CD4-positive, CD25-positive, alpha-beta regulatory T cell (primary cell): ENCODE measurements at places on chromosomes 6 and 20. TPM values are rescaled to one million over a fixed set of nuclear protein-coding genes. Genes with fewer than 3 reads are reported as not detected.

The ELMO2 gene
- 44.8 TPM for polyA plus RNA-seq

The ISM1 gene
- polyA plus RNA-seq = 0.76 TPM

The TSPO2 gene
- polyA plus RNA-seq = not detected

The SEL1L2 gene
- polyA plus RNA-seq = not detected

The TFAP2A gene
- polyA plus RNA-seq = not detected

The GPR63 gene
- polyA plus RNA-seq = not detected

The MEP1A gene
- polyA plus RNA-seq = not detected

The ADGRF4 gene
- polyA plus RNA-seq = not detected

The BNIP5 gene
- not detected for polyA plus RNA-seq

The FAXC gene
- not detected for polyA plus RNA-seq

The IL17A gene
- polyA plus RNA-seq = not detected

The NHLRC1 gene
- 1.9 TPM for polyA plus RNA-seq

The CTSZ gene
- polyA plus RNA-seq = 3.2 TPM

The HTR1B gene
- polyA plus RNA-seq = not detected

The CGA gene
- not detected for polyA plus RNA-seq

The MAP7 gene
- polyA plus RNA-seq = 0.06 TPM

The NRSN2 gene
- polyA plus RNA-seq = not detected
